T-helper 1 cell (primary cell): ENCODE measurements at places on chromosomes 16 and 17.

DNA sequence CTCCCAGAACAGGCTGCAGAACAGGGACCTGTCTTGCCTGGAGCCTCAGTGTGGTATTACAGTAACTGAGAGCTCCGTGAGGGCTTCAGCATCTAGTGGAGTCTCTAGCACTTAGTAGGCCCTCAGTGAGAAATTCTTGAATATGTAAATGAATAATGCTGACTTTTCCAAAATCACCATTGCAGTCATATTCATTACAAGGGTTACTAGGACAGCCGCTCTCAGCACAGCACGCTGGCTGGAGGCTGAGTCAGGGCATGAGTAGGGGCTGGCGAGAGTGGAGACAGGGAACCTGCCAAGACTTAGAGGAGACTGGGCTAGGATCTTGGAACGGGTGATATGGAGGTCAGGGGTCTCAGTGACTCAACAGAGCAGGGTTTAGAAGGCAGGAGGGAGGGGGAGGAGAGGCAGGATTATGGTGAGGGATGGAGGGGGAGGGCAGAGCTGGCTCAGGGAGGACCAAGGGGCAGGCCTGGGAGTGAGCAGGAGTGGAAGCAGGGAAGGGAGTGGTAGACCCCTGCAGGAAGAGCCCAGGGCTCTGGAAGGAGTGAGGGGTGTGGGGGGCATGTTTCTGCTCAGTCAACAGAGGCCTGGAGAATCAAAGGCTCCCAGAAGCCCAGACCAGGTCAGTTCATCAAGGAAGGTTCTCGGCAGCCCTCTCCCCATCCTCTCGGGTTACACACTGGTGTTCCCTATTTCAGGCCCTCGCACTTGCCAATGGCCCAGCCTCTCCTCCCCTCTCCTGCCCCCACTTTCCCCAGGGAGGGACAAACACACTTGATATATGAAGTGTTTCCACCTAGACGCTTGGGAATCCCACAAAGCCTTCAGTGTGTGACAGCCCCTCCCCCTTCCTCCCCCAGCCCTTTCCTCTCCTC lies 42.3 kb downstream of the FZD2 start:
- DNase-seq, result no peak

- DNase-seq, result no peak
Observed at GRCh38 chr17:45299361-45299760, 17.5 kb downstream of the MAP3K14 start.

DNA sequence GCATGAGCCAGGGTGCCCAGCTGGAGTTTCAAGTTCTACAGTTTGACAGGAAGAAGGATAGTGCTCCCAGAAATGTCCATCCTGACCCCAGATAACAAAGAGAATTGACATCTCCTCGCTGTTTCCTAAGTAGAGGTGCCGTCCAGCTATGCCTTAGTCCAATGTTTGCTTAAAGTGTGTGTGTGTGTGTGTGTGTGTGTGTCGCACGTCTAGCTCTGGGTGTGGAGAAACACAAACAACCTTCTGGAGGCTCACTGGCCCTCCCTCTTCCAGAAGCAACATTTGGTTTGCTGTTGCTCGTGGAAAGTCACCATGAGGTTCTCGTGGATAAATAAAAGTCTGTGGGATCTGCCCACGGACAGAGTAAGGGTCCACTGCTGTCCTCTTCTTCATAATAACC lies 22.1 kb downstream of the EMP2 start:
- DNase-seq, result no peak

DNA sequence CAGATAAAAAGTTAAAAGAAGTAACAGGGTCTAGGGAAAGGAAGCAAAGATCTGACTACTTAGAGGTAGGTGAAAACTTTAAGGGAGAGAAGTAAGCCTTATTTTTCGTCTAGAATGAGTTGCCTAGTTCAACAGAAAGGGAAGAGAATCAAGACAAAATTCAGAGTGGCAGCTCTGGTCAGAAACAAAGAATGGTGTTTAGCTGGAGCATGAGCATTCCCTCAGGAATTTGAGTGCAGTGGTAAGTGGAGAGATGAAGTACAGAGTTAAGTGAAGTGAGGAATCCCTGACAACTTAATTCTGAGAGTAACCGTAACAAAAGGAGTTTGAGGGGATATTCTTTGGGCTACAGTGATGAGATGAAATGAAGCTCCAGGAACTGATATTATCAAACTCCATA lies 11.5 kb downstream of the SMG6 start:
- DNase-seq, result no peak

- DNase-seq, result no peak
Observed at GRCh38 chr16:81940781-81941560, 70.3 kb downstream of the SDR42E1 start.

DNA sequence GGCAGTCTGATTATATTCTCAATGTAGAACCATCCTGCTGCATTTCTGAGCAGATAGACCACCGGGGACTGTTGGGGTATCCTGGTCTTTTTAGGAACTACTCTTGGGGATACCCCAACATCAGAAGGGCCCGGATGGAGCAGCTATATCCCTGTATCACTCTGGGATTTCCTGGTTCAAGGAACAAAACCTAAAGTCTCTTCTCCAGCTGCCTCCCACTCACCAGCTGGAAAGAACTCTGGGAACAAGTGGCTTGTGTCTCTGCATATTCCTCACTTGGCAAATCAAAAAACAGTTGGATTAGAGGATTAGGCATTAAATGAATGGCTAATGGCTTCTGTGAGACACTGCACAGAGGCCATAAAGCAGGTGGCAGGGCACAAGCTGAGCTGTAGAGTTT lies 62.3 kb upstream of the HS3ST2 start:
- no peak for DNase-seq

DNA sequence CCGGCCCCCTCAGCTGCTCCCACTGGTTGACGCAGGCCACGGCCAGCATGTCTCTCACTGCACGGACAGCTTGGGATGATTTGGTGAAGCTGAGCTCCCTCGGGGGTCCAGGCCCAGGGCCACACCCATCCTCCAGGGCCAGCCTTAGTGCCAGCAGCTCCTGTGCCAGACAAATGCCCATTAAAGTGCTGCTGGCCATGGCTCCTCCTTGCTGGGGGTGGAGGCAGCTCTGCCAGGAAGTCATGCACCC lies 2.5 kb downstream of the TRIM47 start:
- DNase-seq, result no peak

DNA sequence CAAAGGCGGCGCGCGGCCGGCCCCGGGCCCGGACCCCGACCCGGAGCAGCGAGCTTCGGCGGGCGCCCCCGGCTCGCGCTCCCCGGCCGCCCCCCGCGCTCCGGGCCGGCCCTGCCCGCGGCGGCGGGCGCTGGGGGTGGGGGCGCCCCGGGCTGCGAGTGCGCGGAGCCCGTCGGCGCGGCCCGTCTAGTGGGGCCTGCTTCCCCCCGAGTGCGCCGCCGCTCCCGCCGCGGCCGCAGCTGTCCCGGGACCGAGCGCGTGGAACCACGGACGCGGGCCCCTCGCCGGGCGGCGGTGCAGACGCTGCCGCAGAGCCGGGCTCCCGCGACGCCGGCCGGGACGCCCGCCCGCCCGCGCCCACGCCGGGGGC lies 308 bp downstream of the ADCY9 start:
- DNase-seq, result no peak

GRCh38 chr16:29909391-29909790 lies 9.1 kb downstream of the ASPHD1 start:
- DNase-seq, result no peak

- DNase-seq, result no peak
Observed at GRCh38 chr16:19210280-19210924, 42.4 kb downstream of the SYT17 start.

GRCh38 chr17:76997981-76998531 lies 129.9 kb downstream of the MGAT5B start:
- DNase-seq, result no peak

DNA sequence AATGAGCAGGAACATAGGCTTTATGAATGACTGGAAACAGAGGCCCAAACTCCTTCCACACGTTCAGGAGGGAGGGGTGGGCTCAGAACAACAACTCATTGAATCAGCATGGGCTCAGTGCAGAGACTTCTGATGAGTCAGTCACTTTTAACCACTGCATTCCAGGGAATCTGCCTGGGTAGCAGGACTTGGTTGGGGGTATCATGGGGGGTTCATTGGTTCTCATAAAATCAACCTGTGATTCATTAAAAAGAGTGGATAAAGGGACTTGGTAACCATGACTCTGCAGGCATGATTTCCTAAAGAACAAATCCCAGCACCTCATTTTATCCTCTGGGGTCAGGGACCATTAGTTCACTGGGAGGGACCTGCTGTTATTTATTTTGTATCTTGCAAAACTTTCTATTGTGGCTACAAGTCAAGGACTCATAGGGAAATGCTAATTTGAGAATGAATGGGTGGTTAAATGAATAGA lies 13.8 kb downstream of the ITGB3 start:
- no peak for DNase-seq

DNA sequence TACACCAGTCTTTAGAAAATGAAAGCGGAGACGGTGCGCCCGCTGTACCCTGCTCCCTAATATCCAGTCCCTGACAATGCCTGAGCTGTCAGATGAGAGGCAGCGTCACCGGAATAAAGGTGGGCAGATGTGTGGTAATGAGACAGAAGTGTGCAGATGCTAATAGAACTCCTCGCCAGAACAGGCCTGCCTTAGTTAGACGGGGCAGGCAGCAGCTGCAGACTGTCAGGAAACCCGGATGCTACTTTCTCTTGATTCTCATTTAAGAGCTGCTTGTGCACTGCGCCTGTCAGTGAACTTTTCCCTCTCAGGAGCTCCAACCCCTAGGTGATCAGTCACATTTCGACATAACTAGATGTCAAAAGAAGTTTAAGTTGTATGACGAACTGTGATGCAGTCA lies 221.8 kb upstream of the IRX3 start:
- no peak for DNase-seq

DNA sequence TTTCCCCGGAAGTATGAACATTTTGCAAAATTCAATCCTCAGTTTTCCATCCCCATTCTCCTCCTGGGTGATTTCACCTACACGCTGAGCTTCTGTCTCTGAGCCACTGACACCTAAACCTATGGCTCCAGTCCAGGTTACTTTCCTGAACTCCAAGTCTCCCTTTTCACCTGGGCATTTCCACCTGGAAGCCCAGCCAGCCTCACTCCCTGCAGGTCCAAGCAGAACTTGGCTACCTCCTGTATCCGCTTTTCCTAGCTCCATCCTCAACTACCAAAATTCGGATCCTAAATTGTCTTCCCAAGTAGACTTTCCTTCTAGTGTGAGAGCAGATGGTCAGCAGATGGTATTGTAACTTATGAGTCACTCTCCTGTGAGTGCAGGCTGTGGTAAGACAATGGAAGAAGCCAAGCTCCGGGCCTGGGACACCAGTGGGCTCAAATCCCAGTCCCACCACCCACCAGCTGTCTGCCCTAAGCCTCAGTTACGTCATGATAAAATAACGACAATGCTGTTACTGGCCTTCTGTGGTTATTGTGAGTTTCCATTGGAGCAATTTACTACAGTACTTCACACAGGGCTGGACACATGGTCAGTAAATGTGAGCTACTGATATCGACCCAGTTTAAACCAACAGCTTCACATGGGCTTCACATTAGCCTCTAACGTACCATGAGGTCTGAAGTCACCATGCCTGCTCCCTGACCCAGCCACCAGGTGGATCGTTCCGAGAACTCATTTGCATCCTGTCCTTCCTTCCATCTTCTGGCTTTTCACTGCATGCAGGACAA lies 33.3 kb downstream of the PECAM1 start:
- no peak for DNase-seq

DNA sequence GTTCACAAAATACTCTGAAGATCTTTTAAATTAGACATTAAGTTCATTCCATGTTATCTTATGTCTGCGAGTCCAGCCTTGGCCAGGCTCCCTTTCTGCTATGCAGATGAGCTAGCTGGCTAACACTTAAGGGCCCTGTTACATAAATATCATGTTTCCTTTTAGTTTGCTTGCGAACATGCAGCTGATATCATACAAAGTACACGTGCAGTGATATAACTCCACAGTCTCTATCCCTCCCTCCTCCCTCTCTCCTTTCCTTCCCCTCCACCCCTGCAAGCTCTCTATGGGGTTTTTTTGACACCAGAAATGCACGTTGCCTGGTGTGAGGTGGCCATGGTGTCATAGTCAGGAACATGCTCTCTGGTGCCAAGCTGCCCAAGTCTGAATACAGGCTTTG lies 46.1 kb downstream of the ARHGAP17 start:
- no peak for DNase-seq

- peak; percentile 60 for DNase-seq
Observed at GRCh38 chr16:89315791-89316581, 98.5 kb downstream of the ZNF778 start.

- no peak for DNase-seq
Observed at GRCh38 chr17:79034931-79035485, 11.0 kb downstream of the C1QTNF1 start.

- DNase-seq, result no peak
Observed at GRCh38 chr17:18144855-18145254, 36.3 kb downstream of the MYO15A start.

GRCh38 chr17:72354071-72354470 lies 233.3 kb downstream of the SOX9 start:
- DNase-seq, result no peak

DNA sequence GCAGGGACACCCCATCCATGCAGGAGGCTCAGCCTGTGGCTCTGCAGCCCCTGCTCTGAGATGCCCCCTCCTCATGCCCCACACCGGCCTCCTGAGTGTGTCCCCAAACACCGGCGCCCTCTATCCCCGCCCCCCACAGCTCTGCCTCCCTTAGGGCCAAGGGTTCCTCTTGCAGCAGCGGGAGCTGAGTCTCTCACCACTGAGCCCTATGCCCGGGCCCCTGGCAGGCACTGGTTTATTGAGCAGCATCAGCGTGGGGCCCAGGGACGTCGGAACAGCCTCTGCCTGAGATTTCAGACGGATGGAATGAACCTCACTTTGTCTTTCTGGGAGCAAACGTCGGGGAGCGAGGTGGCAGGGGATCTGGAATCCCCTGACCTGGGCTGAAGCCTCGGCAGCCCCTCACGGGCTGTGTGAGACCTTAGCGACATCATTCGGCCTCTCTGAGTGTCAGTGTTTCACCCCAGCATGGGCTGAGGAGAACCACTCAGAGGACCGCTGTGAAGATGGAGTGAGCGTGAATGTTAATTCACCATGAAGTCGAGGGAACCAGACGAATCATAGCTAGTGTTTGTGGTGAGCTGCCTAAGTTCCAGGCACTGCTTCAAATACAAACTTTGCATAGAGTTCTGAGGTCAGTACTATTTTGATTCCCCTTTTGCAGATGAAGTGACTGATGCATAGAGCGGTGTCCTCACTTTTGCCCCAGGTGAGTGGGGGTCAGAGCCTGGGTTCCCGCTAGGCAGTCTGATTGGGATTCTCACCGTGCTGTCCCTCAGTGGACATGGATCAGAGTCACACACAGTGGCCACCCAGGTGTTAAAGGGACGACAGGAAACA lies 5.3 kb upstream of the C16orf74 start:
- no peak for DNase-seq

DNA sequence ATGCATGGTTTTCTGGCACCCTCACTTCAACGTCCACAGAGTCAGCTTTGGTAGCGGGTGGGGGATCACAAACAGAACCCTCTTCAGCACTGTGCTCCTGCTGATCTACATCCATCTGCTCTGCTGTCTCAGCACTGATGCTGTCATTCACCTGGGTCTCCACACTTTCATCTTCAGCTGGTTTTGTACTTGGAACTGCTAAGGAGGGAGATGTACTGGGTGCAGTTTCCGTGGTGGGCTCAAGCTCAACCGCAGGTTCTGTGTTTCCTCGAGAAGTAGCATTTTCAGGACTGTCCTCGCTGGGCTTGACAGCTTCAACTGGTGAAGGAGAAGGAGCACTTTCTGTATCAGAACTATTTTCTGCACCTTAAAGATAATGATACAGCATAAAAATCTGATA lies 101.8 kb downstream of the TTC19 start:
- no peak for DNase-seq
